Chondrocyte (in vitro differentiated cells): ENCODE measurements at places on chromosomes 3 and 15. TPM values are rescaled to one million over a fixed set of nuclear protein-coding genes. Genes with fewer than 3 reads are reported as not detected.

COL6A5 gene
- total RNA-seq = not detected in 3 replicates

DNA sequence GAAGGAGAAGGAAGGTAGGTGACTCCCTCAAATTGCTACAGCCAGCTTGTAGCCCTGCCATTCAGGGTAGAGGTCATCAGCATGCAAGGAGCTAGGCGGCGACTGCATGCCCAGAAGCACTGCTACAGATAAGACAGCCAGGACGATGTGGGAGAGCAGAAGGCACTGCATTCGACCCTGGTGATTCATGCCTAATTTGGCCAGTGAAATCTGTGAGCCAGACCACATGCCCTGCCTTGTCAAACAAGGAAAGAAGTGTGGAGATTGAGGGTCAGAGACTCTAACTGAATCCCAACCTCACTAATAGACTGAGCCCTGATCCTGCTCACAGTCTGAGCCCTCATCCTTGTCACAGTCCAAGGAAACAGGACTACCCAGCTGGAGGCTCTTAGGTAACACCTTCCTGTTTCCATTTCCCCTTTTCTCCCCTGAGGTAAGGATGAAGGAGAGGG, 86.6 kb downstream of the LINGO1 start:
- no peak for DNase-seq

GPR149 gene
- total RNA-seq = not detected in 3 replicates

PLOD2 gene
- 208 to 249 TPM (median 212 TPM) in 3 replicates for total RNA-seq

GRCh38 chr15:69616558-69616957, 163.9 kb downstream of the RPLP1 start:
- DNase-seq = no peak

- no peak for DNase-seq
Observed at GRCh38 chr3:125622381-125622791, 27.1 kb upstream of the OSBPL11 start.

DNA sequence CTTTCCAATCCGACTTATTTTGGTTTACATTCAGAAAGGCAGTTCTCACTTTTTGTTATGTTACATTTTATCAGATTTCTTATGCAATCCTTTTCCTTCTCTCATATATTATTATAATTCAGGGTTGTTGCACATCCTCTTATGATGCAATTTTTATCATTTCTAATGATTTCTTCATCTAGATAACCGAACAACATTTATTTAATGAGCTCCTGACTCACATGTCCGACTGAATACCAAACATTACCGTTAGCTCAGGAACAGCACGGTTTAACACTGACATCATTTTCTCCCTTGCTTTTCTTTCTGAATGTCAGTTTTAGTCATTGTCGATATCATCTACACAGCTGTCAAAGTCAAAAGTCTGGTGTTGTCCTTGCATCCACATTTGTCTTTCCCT, 199.2 kb downstream of the BCHE start:
- DNase-seq = no peak

- DNase-seq = no peak
Observed at GRCh38 chr3:158918008-158918407, 116.2 kb downstream of the MFSD1 start.

DNA sequence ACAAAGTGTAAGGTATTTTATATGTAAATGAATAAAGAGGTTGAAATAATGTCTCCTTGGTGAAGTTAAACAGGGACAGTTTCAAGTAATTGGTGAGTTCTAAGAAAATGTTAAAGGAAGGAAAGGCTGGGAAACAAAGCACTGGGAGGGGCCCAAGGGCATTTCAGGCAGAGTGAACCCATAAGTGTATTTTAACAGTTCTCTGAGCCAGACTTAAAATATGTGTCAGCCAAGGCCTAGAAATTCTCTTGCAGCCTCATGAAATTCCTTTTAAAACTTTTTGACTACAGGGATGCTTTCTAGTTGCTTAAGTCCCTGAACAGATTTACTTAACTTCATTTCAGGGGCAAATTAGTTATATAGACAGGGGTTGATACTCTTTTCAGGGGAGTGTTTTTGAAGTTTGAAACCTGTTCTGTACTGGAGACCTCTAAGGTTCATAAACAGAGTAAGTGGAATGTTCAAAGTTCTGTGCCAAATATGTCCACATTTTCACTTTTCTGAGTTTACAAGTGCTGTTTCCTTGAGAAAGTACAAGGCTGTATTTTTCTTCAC, 77.6 kb downstream of the GALK2 start:
- DNase-seq = no peak

- no peak for DNase-seq
Observed at GRCh38 chr3:12681089-12681942, 17.4 kb upstream of the RAF1 start.

DNA sequence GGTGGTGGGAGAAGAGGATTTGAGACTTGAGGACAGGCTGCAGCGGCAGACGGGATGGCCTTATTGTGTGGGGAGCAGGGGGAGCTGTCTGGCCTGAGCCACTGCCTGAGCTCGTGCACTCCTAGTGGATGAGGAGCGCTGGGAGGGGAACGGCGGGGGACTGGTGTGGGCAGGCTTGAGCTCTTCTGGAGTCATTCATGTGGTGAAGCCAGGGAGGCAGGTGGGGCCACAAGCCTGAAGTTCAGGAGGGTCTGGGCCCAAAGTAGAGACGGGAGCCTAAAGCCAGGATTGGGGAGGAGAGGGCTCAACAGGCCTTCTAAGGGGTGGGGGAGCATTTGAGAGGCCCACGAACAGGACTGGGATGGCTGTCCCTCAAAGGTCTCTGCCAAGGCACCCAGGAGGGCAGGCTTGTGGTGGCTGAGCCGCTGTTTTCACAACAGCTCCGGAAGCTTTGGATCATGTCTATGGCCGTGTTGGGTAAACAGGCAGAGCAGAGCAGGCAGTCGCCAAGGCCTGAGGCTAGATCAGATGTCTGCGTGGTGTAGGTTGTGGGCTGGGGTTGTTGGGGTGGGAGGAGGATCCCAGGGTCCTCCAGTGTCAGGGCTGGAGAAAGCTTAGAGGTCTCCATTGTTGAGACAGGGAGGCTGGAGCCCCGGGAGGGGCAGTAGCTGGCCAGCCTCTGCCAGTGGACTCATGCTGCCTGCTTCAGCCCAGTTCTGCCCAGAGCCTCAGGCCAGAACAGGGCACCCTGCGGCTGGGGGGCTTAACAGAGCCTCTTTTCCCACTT, 8.2 kb downstream of the PRKCD start:
- no peak for DNase-seq

MYZAP gene
- 0.17 to 1.9 TPM in 2 of 3 replicates, not detected in the other for total RNA-seq

DNA sequence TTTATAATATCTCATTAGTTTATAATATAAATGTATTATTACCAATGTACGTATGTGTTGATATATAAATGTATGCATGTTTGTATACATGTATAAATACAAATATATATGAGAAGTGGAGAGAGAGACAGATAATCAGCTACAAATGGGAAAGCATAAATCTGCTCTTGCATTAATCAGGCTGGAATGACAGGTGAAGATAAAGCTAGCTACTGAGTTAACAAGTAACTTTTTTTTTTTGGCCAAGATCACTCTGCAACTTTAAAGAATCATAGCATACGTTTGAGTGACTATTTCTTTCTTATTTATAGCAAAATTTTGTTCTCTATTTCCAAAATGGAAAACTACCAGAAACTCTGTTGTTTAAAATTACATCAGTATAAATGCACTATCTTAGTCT, 422.8 kb downstream of the SI start:
- no peak for DNase-seq

SNX33 gene
- total RNA-seq = 21.6 to 31.2 TPM (median 30.2 TPM) in 3 replicates

DNA sequence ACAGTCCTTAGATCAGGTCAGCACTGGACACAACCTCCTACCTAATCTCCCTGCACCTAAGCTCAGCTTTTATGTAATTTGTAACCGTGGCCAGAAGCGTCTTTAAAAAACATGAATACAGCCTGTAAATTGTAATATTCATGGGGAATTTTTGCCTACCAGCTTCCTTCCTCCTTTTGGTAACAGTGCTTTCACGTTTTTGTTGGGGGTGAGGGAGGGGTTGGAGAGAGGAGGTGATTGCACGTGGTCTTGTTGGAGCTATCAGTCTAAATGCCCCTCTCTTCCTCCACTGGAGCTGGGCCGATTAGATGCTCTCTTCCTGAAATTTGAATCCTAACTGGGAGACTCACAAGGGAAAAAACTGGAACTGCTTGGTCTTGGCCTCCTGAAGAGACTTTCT, 35.1 kb upstream of the SCN5A start:
- no peak for DNase-seq

DNA sequence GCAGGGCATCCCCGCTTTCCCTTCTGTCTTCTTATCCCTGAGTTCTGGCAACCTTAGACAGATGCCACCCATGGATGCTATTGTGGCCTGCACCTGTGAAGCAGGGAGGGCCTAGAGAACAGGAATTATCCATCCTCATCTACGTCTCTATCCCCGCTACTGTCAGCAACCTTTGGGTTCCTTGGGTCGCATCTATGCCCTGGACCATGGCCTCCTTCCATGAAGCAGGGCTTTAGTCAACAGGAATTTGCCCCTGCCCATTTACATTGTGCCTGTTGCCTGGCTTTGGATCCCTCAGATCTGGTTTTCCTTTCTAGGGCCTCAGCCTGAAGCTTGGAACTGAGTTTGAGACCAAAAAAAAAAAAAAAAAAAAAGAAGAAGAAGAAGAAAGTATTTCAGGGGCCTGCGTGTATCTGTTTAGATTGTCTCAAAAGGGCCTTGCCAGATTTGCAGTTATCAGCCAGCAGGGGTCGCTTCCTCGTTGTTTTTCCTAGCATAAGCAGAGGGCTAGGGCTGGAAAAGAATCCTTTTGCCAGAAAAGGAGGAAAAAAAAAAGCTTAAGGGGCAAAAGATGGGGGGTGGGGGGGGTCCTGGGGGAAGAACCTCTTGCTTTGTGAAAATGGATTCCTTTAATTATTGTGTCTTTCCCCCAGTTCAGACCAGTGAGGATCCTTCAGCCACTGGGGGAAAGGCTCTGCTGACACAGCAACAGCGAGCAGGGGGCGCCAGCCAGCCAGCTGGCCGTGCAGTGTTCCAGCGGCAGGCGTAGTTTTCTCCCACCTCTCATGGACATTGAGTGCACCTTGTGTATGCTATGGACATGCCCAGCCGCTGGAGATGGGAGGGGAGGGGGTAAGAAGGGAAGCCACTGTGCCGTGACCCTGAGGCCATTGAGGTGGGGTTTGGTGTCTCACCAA, 65.7 kb upstream of the ALDH1L1 start:
- no peak for DNase-seq

HES1 gene
- 30.4 to 36.7 TPM (median 31.2 TPM) in 3 replicates for total RNA-seq

DNA sequence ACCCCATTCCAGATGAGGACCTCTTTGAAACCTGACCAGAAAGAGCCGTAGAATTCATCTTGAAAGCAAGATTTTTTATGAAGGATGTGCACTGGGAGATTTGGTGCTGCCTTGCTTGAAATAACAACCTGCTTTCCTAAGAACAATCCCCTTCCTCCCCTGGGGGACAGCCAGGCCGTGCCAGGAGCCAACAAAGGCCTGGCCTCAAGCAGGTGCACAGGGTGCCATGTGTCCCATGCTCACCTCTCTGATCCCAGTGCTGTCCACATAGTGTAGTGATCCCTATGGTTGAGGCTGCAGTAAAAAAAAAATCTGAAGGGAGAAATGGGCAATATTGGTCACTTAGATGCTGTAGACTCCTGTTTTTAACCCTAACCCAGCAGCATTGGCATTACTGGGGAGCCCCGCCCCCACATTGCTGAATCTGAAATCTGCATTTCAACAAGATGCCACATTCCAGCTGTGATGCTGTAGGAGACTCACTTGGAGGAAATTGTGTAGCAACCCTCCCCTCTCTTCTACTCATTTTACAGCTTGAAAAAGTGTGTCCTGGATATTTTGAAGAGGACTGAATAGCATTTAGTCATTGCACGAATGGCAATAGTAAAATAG, 171.2 kb downstream of the APBA2 start:
- DNase-seq = no peak

DNA sequence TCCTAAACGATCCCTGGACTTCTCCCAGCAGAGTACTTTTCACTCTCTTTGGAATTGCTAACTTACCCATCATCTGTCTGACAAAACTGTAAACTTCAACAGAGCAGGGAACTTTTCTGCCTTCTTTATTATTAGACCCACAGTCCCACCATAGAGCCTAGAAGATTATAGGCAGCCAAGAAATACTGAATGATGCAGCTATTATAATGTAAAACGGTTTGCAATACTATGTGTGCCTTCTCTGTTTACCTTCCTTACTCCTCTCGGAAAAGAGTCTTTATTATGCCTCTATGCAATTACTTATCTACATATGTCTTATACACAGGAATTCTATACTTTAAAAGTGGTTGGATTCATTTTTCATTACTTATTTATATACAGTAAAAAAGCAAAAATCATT, 36.0 kb downstream of the SHQ1 start:
- no peak for DNase-seq

MAP1A gene
- 95.3 to 99.9 TPM (median 96.3 TPM) in 3 replicates for total RNA-seq

GRCh38 chr15:90838139-90838538, 30.2 kb upstream of the FURIN start:
- DNase-seq = no peak

GRCh38 chr3:151768393-151768930, 34.7 kb downstream of the AADACL2 start:
- DNase-seq = no peak

DNA sequence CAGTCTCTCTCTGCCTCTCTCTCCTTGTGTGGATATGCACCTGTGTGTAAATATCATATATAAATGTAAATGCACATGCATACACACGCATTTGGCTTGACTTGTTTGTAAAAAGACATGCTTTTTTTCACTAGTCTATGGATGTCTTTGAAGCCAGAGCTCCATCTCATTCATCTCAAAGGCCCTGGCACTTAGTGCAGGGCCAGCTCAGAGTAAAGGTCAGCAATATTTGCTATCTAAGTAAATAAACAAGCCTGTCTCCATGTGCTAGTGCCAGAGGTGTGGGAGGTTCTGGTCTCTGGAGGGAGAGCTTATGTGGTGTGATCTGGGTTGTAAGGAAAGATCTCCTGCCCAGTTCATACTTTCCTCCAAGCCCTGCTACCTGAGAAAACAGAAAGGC, 5.6 kb downstream of the CLSTN2 start:
- no peak for DNase-seq

GRCh38 chr15:49848807-49849206, 228.0 kb downstream of the DTWD1 start:
- no peak for DNase-seq

MCF2L2 gene
- total RNA-seq = 1.6 to 2.6 TPM (median 2.1 TPM) in 3 replicates

DNA sequence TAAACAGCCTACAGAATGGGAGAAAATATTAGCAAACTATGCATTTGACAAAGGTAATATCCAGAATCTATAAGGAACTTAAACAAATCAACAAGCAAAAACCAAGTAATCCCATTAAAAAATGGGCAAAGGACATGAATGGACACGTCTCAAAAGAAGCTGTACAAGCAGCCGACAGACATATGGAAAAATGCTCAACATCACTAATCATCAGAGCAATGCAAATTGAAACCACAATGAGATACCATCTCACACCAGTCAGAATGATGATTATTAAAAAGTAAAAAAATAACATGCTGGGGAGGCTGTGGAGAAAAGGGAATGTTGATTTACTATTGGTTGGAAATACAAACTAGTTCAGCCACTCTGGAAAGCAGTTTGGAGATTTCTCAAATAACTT, 30.7 kb upstream of the PPM1L start:
- DNase-seq = no peak

MORC1 gene
- not detected in 3 replicates for total RNA-seq

GRCh38 chr3:18403061-18403460, 22.1 kb downstream of the SATB1 start:
- no peak for DNase-seq

- no peak for DNase-seq
Observed at GRCh38 chr15:35741881-35742280, 195.9 kb upstream of the DPH6 start.

ZNF660 gene
- 5.3 to 9.4 TPM (median 5.4 TPM) in 3 replicates for total RNA-seq

GOLGA6L26 gene
- total RNA-seq = not detected in 3 replicates

- no peak for DNase-seq
Observed at GRCh38 chr3:194866236-194866635, 180.6 kb downstream of the FAM43A start.

ACOX2 gene
- total RNA-seq = 0.56 to 1.9 TPM (median 0.57 TPM) in 3 replicates

- DNase-seq = no peak
Observed at GRCh38 chr3:129718201-129718600, 111.7 kb upstream of the PLXND1 start.

- DNase-seq = no peak
Observed at GRCh38 chr3:26521261-26521660, 101.3 kb upstream of the LRRC3B start.
